ENCODE measurements at places on chromosomes 13 and 19.

- DNase-seq, result no peak
Measured at GRCh38 chr13:49062297-49062896, 86.7 kb downstream of the FNDC3A start.

- no peak for DNase-seq
Measured at GRCh38 chr13:97945792-97946419, 7.6 kb upstream of the IPO5 start.

- DNase-seq, result no peak
Measured at GRCh38 chr13:113162783-113163685, 4.6 kb downstream of the PROZ start.

GRCh38 chr19:40078377-40078776, 12.4 kb downstream of the ZNF780A start:
- DNase-seq, result no peak

GRCh38 chr19:15129856-15130585, 22.8 kb downstream of the SYDE1 start:
- no peak for DNase-seq

GRCh38 chr19:55552620-55553019, 7.3 kb upstream of the SBK3 start:
- DNase-seq, result no peak

DNA sequence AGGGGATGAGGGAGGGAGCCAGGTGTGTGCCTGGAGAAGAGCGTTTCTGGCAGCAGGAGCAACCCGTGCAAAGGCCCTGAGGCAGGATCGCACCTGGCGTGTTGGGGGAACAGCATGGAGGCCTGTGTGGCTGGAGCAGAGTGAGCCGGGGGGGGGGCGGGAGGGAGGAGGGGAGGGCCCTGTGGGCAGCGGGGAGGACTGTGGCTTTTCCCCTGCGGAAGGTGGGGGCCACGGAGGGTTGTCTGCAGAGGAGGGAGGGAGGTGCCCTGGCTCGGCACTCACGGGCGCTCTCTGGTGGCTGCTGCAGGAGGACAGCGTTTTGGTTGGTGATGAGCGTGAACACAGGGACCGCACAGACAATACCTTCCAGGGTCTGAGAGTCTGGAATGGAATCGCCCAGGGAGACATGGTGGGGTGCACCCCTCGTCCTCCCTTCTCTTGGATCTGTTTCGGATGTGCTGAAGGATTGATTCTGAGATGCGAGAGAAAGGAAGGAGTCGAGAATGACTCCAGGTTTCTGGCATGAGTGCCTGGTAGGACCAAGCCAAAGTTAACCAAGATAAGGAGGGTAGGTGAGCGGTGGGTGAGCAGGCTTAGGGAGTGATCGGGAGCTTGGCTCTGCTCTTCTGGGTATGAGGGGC, 6.5 kb downstream of the RAB11B start:
- DNase-seq, result no peak

GRCh38 chr13:114282041-114282670, 755 bp downstream of the UPF3A start:
- peak; percentile 68 for DNase-seq

GRCh38 chr13:42544246-42544926, 29.6 kb upstream of the TNFSF11 start:
- no peak for DNase-seq

GRCh38 chr13:86840250-86841191, 830.6 kb upstream of the SLITRK5 start:
- DNase-seq, result no peak

- peak; percentile 90 for DNase-seq
Measured at GRCh38 chr19:56477429-56478338, 539 bp upstream of the ZNF667 start.

DNA sequence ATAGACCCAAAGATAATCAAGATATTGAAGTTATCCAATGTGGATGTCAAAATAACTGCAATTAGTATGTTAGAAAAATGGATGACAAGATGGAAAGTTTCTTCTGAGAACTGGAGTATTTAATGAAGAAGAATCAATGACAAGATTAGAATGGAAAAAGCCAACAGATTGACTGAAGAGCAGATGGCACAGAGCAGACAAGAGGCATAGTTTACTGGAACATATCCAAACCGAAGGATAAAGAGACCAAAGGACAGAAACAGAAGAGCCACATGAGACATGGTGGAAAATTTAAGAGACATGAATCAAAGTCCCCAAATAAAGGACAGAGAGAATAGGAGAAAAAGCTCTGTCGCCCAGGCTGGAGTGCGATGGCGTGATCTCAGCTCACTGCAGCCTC, 89.6 kb upstream of the RXFP2 start:
- no peak for DNase-seq

GRCh38 chr19:30647891-30648720, 275.9 kb downstream of the ZNF536 start:
- no peak for DNase-seq

DNA sequence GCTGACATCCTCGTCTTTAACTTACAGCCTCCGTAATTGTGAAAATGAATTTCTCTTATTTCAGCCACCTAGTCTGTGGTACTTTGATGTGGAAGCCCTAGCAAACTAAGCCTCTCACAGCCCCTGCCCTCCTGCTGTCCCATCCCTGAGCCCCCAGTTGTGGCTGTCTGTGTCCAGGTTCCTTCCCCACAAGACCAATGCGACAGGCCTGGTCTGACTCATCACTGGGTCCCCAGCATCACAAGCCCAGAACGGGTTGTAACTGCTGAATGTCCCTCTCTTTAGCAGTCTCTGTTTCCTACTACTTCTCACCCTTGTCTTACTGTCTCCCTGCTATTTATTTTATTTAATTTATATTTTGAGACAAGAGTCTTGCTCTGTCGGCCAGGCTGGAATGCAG, 5.7 kb downstream of the POU2F2 start:
- no peak for DNase-seq

DNA sequence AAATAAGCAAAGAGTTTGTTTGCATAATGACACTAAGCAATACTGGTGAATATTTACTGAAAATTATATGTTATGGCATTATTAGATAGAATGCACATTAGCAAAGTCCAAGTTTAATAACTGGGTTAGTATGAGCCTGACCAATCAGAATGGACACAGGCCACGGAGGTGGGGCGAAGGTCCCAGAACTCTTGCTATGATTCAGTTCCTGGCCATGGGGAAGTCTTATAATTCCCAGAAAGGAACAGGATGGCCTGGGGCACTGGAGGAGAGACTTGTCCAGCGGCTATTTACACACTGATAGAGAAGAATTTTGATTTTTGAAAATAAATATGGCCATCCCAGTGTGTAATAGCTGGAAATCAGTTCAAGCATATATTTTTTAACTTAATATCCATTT, 372.0 kb downstream of the EFNB2 start:
- DNase-seq, result no peak

- DNase-seq, result no peak
Measured at GRCh38 chr13:99342723-99343315, 35.6 kb upstream of the GPR183 start.

- no peak for DNase-seq
Measured at GRCh38 chr19:30696514-30696913, 324.3 kb downstream of the ZNF536 start.

DNA sequence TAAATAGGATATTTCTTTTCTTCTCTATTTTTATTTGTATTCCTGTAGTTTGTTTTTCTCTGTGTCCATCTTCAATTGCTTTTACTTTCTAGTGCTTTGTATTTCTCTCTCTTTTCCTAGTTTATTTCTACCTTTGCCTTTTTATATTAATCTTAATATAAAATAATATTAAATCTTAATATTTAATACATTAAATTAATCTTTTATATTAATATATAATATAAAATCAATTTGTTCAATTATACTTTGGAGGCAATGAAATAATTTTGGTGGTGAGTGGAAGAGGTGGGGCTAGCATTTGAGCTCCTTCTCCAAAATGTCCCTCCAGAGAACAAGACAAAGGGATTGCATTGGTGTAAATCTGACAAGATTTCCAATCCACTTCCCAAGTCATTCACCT, 6.3 kb upstream of the CPB2 start:
- DNase-seq, result no peak

- DNase-seq, result no peak
Measured at GRCh38 chr13:38008636-38009035, 139.1 kb upstream of the TRPC4 start.

GRCh38 chr13:36211567-36211966, 2.8 kb downstream of the SOHLH2 start:
- DNase-seq, result no peak

- no peak for DNase-seq
Measured at GRCh38 chr13:35891507-35892441, 239.4 kb downstream of the DCLK1 start.

DNA sequence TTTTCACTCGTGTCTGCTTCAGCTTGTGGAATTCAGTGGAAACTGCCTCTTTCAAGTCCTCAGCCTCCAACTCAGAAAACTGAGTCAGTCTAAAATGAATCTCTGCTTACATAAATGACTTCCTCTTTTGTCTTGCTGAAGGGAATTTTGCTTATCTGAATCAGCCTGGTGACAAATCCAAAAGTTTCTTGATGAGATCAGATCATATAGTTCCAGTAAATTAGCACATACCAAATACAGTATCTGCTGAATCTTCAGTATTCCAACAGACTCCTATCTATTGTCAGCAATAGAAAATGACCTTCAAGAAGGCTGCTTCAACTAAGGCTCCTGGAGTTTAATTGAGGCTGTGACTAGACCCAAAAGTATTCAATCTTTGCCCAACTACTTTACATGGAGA, 290.0 kb downstream of the MZT1 start:
- DNase-seq, result no peak

GRCh38 chr13:87234981-87235380, 436.2 kb upstream of the SLITRK5 start:
- DNase-seq, result no peak

GRCh38 chr19:29415507-29415906, 110.3 kb upstream of the VSTM2B start:
- no peak for DNase-seq

GRCh38 chr13:82248762-82249161, 1633.5 kb downstream of the SLITRK1 start:
- DNase-seq, result no peak

- no peak for DNase-seq
Measured at GRCh38 chr19:49513746-49514118, 1.3 kb downstream of the FCGRT start.

DNA sequence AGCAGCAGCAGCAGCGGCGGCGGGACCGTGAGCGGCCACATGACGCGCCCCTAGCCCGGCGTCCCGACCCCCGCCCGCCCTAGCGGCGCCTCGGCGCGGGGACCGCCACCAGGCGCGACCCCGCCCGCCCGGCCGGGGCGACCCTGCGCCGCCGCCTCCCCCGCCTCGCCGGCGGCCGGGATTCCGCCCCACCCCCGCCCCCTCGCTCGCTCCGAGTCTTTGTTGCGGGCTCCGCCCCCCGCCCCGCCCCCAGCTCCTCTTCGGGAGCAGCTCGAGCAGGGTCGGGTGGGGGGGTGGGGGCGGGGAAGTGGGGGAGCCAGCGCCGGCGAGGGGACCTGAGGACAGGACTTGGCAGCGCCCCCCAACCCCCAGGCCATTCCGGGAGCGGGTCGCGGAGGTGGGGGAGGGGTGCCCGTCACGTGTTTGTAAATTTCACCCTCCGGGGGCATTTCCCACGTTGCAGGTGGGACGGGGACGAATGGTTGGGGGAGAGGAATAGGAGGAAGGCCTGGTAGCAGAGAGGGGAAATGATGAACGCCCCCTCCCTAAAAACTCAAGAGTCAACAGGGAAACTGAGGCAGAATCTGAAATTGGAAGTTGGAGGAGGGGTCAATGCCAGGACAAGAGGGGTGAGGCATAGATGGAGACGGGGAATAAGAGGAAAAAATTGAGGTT, at the start of gene OLFM2:
Gene OLFM2, minus strand, starts transcription at position 190 of the 675 bp plus-strand sequence. Its CDS starts 149 bp downstream, at position 41.
- no peak for DNase-seq

DNA sequence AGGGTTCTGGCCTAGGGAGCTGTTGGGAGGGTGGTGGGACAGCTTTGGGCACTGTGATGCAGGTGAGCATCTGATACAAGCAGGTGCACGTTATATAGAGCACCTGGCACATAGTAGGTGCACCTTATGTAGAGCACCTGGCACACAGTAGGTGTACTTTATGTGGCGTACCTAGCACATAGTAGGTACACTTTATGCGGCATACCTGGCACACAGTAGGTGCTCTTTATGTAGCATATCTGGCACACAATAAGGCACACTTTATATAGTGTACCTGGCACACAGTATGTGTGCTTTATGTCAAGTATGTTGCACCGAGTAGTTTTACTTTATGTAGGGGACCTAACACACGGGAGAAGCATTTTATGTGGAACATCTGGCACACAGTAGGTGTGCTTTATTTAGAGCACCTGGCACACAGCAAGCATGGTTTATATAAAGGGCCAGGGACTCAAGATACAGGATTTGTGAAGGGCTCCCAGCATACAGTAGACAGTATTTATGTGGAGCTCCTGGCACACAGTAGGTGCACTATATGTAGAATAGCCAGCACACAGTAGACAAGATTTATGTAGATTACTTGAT, 1.6 kb upstream of the CYP4F12 start:
- no peak for DNase-seq

- DNase-seq, result no peak
Measured at GRCh38 chr19:19745496-19746285, 12.8 kb upstream of the ZNF14 start.

DNA sequence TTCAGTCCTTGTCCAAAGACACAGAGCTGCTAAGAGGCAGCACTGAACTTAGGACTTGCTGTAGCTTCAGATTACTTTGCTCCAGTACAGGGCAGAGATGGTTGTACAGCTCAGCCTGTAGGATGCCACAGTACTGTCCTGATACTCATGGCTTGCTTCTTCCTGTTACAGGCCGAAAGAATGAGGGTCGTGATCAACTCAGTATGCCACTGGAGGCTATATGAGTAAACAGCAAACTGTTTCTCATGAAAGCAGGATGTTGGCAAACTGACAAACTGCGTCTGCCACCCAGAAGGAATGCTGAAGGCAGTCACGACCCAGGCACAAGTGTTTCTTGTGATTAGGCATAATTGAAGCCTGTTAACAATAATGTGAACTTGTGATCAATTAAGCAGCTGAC, 2.8 kb downstream of the ZNF749 start:
- DNase-seq, result no peak

DNA sequence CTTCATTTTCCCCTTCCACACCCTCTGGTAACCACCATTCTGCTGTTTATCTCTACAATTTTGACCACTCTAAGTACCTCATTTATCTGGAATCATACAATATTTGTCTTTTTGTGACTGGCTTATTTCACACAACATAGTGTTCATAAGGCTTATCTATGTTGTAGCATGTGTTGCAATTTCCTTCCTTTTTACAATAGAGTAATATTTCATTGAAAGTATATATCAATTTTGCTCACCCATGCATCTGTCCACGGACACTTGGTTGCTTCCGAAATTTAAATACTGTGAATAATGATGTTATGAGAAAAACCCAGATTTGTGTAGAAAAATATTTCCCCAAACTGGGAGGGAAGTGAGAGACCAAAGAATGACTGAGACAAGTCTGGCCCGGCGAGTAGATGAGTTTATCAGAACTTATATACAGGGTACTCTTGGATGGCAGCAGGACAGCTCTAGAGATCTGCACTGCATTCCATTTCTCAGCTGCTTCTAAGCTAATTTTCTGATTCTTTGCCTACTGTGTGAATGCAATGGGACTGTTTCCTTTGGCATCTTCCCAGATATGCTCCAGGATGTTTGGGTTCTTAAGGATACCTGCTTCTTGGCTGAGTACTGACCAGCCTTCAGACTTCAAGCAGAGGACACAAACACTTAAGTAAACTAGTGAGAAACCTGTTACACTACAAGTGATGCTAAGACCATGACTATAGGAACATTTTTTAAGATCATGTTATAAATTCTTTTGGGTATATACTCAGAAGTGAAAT, 834.0 kb upstream of the PCDH9 start:
- DNase-seq, result no peak

- DNase-seq, result no peak
Measured at GRCh38 chr19:633786-634639, 676 bp upstream of the POLRMT start.
